ENCODE measurements at places on chromosomes 13 and 19.

- no peaks in the 10 kb centered on the region for H3K27me3 ChIP-seq
- no peak for DNase-seq
- H3K4me1 ChIP-seq = no peaks in the 10 kb centered on the region
- H3K4me3 ChIP-seq = no peak overlapping the region
- H3K36me3 ChIP-seq = no peaks in the 10 kb centered on the region
Measured at GRCh38 chr19:15813916-15814315, 1.5 kb downstream of the OR10H1 start.

DNA sequence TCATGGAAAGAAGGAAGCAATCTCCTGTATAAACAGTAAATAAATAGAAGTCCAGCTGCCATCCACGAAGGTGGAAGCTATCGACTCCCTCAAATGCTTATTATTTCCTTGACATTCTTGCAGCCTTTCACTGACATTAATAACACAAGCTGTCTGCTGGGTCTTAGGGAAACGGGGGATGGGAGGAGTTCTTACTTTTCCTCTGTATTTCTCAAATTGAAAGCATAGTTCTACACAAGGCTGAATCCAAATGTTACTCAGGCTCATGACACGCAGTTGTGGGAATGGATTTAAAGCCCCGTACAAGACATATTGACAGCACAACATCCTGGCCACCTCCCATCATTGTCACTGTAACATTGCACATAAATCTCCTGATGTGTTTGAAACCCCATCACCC lies 4.0 kb downstream of the SERPINE3 start:
- no peaks in the 10 kb centered on the region for H3K4me1 ChIP-seq
- no peak overlapping the region for H3K4me3 ChIP-seq
- H3K36me3 ChIP-seq = no peaks in the 10 kb centered on the region

DNA sequence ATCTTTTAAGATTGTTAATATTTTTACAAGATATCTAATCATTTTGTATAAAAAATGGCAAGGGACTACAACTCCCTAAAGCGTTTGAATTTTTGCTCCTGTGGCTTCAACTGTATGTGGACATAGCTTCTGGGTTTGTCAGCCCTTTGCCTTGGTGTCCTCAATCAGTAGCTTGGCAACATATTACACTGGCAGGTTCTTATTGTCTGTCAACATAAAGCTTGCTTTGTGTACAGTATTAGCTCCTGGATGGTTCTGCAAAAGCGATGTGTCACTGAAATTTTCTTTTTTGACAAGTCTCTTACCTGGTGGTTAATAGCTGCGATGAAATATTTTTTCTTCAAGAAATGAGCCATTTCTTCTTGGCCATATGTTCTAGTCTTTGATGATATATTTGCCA lies 190.0 kb downstream of the HS6ST3 start:
- no peak overlapping the region for H3K27ac ChIP-seq
- H3K4me1 ChIP-seq = no peaks in the 10 kb centered on the region
- H3K36me3 ChIP-seq = no peaks in the 10 kb centered on the region
- DNase-seq = no peak

DNA sequence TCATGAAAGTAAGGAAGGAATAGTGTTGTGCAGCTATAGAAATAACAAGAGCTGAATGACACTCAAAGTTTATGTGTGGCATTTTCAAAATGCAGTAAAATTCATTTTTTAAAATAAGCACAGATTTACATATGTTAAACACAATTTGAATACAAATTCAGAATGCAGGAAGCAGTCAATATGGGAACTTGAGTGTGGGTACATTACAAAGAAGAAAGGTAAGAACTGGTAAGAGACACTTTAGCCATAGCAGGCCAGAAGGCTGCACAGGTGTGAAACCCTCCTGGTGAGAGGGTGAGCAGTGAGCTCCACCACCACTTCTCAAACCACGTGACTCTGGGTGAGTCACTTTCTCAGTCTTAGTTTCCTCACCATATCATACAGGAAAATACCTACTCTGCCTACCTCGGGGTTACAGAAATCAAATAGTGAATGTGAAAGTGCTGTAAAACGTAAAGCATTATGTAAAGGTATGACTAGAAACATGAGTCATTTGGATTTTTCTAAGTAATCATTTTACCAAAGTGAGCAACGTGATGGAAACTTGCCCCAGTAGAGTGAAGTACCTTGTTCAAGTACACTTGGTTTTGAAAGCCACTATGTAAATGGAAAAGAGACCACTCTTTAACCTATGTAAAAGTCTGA lies 40.5 kb downstream of the USP12 start:
- H3K4me3 ChIP-seq = no peak overlapping the region
- no peaks in the 10 kb centered on the region for H3K36me3 ChIP-seq
- DNase-seq = no peak
- H3K27me3 ChIP-seq = no peaks in the 10 kb centered on the region

DNA sequence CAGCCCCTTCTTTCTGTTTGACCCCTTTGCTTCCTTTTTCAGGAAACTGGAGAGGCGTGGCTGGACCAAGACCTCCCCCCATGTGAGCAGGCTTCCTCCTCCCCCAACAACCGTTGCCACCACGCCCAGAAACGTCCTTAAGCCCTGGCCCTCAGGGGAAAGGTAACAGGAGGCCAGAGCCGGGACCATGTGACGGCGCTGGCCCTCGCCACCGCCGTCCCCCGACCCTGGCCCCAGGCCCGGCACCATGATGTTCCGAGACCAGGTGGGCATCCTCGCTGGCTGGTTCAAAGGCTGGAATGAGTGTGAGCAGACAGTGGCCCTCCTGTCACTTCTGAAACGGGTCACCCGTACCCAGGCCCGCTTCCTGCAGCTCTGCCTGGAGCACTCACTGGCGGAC lies 14.4 kb downstream of the SAMD4B start:
- H3K4me3 ChIP-seq = no peak overlapping the region
- no peak overlapping the region for H3K27ac ChIP-seq
- no peaks in the 10 kb centered on the region for H3K4me1 ChIP-seq
- H3K27me3 ChIP-seq = no peaks in the 10 kb centered on the region
- DNase-seq = no peak
- H3K36me3 ChIP-seq = peaks cover 45% of the 10 kb centered on the region

GRCh38 chr13:48567515-48568369 lies 34.9 kb upstream of the RCBTB2 start:
- no peak for DNase-seq
- H3K4me3 ChIP-seq = no peak overlapping the region
- no peaks in the 10 kb centered on the region for H3K27me3 ChIP-seq
- no peaks in the 10 kb centered on the region for H3K36me3 ChIP-seq
